SW 1271 (cell line): ENCODE measurements at places on chromosomes 5 and 9.

GRCh38 chr9:14314424-14314928 lies 535 bp upstream of the NFIB start:
- peak; percentile 13 for DNase-seq

DNA sequence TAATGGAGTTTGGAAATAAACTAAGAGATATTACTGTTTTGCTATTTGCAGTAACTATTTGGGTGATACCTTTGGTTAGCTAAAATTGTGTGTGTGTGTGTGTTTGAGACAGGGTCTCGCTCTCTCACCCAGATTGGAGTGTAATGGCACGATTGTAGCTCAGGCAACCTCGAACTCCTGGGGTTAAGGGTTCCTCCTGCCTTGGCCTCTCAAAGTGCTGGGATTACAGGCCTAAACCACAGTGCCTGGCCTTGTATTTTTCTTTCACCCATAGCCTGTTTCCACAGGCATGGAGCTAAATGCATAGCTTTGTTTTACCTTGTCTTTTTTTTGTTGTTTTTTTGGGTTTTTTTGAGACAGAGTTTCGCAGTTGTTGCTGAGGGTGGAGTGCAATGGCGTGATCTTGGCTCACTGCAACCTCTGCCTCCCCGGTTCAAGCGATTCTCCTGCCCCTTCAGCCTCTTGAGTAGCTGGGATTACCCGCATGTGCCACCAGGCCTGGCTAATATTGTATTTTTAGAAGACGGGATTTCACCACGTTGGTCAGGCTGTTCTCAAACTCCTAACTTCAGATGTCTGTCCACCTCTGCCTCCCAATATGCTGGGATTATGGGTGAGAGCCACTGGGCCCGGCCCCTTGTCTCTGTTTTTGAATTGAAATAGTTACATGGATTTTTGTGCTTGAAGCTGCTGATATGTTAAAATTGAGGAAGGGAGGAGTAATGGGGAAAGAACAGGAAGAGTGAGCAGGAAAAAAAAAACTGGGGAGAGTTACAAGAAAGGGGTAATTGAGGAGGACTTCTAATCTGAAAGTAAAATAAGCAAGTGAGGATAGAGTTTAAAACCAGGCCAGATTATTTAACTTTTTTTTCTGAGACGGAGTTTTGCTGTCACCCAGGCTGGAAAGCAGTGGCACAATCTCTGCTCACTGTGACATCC lies 5.7 kb downstream of the GPBP1 start:
- no peak for DNase-seq

DNA sequence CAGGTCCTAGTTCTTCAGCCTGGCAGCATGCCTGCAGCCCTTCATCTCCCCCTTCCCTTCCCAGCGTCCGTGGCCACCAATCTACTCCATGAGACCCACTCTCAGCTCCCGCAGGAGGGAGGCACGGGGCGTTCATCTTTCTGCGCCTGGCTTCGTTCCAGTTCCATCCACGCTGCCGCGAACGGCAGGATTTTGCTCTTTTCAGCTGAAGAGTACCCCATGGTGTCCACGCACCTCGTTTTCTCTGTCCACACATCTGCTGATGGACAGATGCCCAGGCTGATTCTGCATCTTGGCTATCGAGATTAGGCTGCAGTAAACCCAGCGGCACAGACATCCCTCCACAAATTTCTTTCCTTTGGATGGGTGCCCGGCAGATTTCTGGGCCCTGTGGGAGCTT lies 30.5 kb upstream of the NKD2 start:
- DNase-seq, result no peak

- no peak for DNase-seq
These were observed 69.8 kb upstream of the CNTLN start for GRCh38 chr9:17065062-17065461.

DNA sequence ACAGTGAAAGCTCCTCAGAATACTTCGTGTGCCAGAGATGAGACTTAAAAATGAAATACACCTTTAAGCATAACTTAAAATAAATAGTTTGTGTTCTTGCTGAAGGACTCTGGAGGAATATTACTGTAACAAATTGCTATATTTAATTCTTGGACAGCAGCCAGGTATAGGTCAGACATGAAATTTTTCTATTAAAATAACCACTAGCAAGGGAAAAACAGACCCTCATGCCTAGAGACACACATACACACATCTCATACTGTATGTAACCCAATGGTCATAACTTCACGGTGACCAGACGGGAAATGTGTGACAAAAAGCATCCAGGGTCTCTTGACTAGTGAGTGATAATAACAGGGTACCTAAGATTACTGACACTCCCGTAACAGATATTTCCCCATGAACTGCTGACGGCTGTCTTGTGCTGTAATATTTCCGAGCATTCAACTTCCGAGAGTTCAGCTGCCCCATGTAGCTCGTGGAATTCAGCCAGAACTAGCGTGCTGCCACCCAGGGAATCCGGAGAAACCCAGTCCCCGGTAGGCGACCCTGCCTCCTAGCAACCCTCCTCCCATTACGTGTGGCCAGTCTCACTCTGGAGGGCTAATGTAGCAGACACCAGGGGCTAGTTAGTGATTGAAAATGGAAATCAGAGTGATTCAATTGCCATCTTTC lies 2295.1 kb upstream of the WWC1 start:
- DNase-seq, result no peak

DNA sequence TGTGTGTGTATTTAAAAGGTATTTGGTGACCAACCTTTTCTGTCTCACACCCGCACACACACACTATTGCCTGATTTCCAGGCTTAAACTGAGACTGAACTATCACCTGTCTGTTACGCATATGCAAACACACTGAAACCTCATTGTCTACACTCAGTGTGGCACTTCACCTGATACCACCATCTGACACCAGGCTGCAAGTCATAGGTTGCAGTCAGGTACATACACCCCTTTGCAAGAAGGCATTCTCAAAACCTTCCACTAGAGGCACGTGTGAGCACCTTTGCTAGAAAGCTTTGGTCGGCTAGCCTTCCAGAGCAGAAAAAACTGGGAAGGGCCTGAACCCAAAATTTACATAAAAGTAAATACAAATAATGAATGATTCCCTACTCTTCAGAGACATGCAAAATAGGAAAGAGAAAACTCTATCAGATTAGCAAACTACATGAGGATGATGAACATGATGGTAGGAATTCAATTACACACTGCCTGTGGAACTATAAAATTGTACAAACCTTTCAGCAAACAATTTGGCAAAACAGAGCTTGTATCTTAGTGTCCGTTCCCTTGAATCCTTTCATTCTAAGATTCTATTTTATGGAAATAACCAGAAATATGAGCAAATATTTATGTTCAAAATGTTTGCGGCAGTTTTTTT lies 5.9 kb upstream of the FOXD1 start:
- DNase-seq, result peak; percentile 73

DNA sequence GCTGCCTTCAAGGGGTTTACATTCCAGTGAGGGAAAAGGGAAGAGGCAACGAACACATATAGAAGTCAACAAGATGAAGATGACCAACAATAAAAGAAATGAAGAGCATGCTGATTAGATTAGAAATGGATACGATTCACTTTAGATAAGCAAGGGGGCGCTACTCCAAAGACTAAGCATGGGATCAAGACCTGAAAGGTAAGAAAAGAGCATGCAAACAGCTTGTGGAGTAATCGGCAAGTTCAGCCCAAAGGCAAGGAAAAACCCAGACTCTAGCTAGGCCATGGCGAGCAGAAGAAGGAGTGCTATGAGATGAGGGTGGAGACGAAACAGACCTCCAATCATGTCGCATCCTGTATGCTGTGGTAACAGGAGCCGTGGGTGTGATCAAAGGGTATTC lies 124.4 kb downstream of the FANCC start:
- no peak for DNase-seq

GRCh38 chr5:154162539-154163151 lies 27.9 kb upstream of the GALNT10 start:
- no peak for DNase-seq

GRCh38 chr5:153823036-153823435 lies 215.7 kb downstream of the FAM114A2 start:
- no peak for DNase-seq

DNA sequence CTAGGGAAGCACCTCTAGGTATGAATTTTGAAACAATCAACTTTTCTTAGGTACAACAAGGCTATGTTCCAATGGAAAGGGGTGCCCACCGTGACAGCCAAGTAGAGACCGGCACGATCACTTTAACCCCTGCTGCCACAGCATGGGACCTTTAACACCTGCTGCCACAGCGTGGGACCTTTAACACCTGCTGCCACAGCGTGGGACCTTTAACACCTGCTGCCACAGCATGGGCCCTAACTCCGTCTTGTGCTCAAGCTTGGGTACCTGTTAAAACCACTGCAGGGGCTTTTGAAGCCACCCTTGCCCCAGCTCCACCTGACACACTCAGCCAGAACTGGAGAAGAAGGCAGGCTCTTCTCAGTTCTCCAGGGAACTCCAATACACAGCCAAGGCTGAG lies 18.2 kb upstream of the MXD3 start:
- no peak for DNase-seq

GRCh38 chr5:59491945-59492344 lies 401.6 kb downstream of the PDE4D start:
- DNase-seq, result no peak

DNA sequence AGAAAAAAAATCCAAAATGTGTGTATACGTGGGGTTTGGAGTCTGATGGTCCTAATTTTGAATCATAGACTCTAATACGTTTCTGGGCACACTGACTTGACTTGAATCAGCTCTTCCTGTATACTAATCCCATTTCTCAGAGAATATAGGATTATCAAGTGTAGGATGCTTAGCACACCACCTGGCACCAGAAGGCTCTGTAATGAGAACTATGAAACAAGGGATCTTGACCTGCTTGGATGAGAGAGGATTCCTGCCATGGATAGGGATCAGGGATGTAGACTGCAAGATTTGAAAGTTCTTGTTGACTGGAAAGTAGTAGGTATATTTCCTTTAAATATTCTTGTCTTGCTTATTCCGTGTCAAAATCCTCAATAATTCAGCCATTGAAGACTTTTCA lies 7.8 kb downstream of the HSPA4 start:
- no peak for DNase-seq

DNA sequence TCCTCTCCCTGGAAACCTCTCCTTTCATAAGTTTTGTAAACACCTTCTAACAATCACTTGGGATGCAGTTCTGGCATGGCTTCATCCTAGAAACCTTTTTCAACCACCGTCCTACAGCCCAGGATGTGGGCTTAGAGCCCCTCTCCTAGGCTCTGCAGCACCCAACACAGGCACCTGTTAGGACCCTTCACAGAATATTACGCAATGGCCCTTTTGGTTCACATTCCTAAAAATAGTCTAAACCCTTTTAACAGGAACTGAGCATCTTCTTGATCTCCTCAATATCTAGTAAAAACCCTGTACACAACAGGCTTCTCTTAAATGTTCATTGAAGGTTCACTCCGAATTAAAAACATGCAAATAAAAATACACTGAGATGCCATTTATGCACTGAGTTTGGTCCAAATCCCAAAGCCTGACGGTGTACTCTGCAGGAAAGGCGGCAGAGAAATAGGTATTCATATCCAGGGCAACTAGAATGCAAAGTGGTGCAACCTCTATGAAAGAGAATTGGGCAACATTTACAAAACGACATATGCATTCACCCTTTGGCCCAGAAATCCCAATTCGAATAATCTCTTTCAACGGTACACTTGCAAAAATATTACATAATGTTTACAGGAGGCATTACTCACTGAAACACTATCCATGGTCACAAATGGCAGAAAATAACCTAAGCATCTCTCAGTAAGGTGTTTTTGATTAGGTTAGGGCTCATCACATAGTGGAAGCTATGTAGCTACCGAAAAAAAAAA lies 169.3 kb downstream of the SEMA5A start:
- DNase-seq, result no peak

- no peak for DNase-seq
These were observed 49.7 kb downstream of the NNT start for GRCh38 chr5:43652537-43653302.

DNA sequence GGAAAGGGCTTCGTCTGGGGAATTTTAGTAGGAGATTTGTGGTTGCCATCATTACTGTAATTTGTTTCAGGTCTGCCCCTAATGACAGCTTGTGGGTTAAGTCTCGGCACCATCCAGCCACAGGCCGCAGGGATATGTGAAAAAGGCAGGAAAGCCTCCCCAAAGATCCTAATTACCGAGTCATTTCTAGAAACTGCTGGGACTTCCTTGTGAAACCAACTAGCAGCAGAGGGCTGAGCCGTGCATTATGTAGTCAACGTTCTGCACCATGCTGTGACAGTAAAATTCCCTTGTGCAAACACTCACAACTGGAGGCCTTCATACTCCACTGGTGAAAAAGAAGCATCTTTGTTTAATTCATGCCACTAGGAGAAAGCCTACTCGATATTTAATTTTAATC lies 230.3 kb downstream of the MPDZ start:
- no peak for DNase-seq

GRCh38 chr9:22169243-22169642 lies 160.1 kb upstream of the CDKN2B start:
- no peak for DNase-seq

GRCh38 chr5:142120247-142120935 lies 11.8 kb downstream of the NDFIP1 start:
- DNase-seq, result no peak

DNA sequence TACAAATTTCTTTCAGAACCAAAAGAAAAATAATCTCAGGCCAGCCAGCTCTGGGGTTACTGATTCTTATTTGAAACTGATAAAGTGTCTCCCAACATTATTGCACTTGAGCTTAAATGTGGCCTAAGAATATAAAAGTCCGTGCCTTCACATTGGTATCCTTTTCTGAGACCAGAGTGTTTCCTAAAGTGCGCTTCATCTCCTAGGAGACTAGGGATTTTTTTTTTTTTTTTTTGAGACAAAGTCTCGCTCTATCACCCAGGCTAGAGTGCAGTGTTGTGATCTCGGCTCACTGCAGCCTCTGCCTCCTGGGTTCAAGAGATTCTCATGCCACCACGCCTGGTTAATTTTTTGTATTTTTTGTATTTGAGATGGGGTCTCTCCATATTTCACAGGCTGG lies 23.6 kb upstream of the KCNIP1 start:
- DNase-seq, result no peak

- no peak for DNase-seq
These were observed 313.3 kb upstream of the PRR16 start for GRCh38 chr5:120150770-120151169.

DNA sequence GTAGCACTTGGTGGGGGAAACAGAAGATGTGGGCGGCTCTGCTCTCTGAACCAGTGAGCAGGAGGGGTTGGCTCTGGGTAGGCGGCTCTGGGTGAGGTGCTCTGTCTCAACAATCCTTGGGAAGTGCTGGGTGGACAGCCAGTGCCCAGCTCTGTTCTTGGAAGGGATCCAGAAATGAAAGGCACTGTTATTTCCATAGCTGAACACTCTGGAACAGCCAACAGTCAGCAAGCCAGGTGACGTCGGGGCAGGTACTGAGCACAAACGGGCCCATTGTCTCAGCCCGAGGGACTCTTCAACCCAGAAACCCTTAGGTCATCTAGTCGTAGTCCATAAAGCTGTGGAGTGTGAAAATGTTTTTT lies 36.3 kb downstream of the OLFM1 start:
- DNase-seq, result no peak
